ENCODE measurements at places on chromosomes 16 and 17.

DNA sequence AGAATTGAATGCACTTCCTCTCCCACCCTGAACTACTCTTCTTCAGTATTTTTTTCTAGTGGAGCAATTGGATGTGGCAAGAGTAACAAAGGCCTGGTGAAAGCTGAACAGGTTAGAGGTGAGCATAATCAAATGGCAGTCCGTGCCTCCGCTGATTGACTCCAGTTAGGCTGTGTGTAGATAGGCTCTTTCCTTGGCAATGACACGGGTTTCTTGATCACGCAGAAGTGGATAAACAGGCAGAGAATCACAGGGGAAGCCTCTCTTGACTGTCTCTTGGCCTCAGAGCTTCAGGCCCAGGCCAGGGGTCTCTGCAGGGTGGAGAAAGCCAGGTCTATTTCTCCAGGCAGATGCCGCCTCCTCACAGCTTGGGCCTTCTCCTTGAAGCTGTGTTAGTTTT lies 4.2 kb downstream of the CD300LB start:
- DNase-seq, result no peak

GRCh38 chr16:30996324-30996984 lies 11.4 kb downstream of the HSD3B7 start:
- DNase-seq, result peak; percentile 50

DNA sequence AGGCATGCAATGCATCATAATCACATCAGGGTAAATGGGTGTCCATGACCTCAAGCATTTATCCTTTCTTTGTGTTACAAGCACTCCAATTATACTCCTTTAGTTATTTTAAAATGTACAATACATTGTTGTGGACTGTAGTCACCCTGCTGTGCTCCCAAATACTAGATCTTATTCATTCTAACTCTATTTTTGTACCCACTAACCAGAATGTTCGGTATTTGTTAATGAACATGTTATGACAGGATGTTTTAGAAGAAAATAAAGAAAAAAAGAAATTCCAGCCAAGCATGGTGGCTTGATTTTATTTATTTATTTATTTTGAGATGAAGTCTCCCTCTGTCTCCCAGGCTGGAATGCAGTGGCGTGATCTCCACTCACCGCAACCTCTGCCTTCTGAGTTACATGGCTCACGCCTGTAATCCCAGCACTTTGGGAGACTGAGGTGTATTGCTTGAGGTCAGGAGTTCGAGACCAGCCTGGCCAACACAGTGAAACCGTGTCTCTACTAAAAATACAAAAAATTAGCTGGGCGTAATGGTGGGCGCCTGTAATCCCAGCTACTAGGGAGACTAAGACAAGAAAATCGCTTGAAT lies 1.8 kb upstream of the NDE1 start:
- no peak for DNase-seq

DNA sequence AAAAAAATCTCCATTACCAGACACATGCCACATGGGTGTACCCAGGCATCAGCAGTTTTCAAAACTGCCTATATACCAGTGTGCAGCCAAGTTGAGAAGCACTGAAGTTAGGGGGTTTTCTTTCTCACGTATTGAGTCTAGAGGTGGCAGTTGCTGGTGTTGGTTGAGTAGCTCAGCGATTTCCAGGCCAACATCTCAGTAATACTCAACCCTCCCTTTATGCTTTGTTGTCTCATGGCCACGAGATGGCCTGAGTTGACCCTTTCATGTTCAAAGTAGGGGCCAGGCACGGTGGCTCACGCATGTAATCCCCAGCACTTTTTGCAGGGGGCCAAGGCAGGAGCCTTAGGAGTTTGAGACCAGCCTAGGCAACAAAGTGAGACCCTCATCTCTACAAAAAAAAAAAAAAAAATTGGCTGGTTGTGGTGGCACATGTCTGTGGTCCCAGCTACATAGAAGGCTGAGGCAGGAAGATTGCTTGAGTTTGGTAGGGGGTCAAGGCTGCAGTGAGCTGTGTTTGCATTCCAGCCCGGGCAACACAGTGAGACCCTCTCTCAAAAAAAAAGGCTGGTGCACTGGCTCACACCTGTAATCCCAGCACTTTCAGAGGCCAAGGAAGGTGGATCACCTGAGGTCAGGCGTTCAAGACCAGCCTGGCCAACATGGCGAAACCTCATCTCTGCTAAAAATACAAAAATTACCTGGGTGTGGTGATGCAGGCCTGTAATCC lies 10.8 kb downstream of the LRRC3C start:
- DNase-seq, result no peak

GRCh38 chr17:8939496-8940334 lies 25.8 kb downstream of the PIK3R5 start:
- DNase-seq, result no peak

DNA sequence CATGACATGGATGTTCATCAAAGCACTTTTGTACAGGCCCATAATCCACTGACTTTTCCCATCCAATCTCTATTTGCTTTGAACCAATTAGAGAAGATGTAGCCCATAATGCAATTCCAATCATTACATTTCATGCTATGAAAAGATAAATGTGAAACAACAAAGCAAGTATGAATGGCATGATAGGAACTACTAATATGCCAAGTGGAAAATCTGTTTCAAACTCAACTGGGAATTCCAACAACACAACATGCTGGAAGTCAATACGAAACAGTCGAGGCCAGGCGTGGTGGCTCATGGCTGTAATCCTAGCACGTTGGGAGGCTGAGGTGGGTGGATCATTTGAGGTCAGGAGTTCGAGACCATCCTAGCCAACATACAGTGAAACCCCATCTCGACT lies 39.6 kb upstream of the TMEM97 start:
- DNase-seq, result no peak

GRCh38 chr16:35525979-35526590 lies 2066.7 kb downstream of the TP53TG3F start:
- no peak for DNase-seq

DNA sequence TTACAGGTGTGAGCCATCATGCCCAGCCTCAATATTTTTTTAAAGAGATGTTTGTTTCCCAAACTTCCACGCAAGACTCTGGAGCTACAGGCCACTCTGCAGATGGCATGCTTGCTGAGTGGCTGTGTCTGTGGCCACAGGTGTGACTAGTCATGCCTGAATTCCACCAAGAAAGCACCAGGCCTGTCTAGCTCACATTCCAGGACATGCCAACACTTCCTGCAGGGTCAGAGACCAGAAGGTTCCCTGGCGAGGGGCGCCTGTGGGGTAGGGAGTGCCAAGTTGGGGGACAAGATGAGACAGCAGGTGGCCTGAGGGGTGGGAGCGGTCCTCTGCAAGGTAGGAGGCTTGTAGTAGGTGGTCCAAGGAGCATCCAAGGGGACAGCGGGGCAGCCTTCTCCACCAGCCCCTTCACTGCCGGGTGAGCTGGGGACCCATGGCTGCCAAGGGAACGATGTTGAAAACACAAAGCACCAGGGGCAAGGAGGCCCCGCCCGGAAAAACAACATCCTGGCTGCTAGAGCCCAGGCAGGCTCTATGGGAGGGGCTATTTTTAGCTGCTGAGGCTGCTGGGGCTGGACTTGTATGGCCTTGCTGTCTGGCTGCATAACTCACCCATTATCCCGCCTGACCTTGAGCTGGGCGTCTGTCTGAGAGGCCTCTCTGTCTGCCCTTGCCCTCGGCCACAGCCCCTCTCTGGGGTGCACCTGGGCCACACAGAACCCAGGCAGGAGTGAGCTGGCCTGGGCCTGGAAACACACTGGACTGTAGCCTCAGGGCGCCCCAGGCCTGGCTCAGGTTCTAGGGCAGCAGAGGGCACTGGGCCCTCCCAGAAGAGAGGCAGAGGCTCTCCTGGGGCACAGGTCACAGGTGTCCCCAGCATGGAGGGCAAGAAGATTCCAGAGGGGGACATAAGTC lies 5.7 kb downstream of the TRIM47 start:
- DNase-seq, result peak; percentile 80

DNA sequence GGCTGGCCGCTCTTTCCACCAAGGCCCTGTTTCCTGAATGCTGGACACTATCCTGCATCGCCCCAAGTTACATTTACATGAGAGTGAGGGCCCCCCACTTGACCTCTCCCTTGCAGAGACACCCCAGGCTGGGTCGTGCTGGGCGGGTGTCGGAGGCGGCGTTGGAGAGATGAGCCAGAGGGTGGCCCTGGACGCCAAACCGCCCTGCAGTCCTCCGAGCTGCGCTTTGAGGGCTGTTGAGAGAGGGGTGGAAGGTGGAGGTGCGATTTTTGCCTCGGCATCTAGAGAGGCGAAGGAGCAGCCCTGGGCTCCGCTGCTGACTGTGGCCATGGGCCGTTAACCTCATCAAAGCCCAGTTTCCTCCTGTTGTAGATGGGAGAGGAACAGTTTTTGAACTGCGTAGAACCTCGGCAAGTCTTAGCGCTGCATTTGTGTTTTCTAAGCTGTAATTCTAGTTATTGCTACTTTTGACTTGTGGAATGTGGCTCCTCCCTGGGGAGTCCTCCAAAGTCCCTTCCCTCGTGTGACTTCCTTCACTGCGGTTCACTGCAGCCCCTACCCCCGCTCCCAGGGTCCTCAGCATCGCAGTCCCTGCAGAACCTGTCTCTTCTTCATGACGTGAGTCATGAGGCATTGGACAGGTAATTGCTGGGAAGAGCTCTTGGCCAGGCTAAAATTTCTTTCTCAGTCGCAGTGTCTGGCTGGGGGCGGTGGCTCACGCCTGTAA lies 986 bp upstream of the ELOB start:
- DNase-seq, result no peak

- DNase-seq, result no peak
These were observed 6.5 kb downstream of the UNC119 start for GRCh38 chr17:28545787-28546415.

GRCh38 chr16:67803894-67804293 lies 2.5 kb downstream of the RANBP10 start:
- no peak for DNase-seq

DNA sequence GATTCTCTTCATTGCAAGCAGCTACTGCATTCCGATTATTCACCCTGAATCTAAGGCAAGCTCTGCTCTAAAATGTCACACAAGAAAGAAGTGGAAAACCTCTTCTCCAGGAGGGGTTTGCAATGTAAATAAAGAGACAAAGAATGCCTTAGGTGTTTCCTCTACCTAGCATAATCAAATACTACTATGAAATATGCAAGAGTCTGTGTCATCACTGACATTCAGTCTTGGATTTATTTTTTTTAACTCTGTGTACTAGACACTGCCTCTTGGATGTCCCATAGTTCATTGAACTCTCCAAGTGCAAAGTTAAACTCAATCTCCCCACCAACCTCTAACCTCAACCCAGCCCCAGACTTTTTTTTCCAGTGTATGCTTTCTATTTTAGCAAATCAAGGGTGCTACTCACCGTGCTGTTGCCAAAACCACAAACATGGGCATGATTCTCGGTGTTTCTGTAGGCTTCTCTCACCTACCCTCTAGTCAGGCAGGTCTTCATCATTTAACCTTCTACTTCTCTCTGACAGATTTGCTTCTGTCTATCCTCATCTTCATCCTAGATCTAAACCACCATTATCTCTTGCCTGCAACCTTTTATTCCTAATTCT lies 329.1 kb downstream of the CDH13 start:
- DNase-seq, result no peak

- peak; percentile 79 for DNase-seq
These were observed 132.6 kb downstream of the PARN start for GRCh38 chr16:14497245-14498082.

- no peak for DNase-seq
These were observed 18.0 kb downstream of the C16orf87 start for GRCh38 chr16:46812781-46813540.

- no peak for DNase-seq
These were observed 30.9 kb downstream of the LRRC36 start for GRCh38 chr16:67357561-67357960.

DNA sequence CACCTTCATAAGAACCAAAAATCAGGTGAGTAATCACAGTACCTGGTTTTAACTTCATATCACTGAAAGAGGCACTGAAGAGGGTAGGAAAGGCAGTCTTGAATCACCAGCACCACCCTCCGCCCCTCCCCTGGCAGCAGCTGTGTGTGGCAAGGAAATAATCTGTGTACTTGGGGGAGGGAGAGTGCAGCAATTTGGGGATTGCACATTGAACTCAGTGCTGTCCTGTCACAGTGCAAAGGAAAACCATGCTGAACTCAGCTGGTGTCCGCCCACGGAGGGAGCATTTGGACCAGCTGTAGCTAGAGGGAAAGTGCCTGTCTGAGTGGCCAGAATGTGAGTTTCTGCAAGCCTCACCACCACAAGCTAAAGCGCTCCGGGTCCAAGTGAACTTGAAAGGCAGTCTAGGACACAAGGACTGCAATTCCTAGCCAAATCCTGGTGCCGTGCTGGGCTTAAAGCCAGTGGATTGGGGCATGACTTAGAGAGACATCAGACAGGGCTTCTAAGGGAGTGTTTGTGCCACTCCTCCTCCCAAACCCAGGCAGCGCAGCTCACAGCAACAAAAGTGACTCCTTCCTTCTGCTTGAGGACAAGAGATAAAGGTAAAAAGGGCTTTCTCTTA lies 39.7 kb upstream of the ALDH3A1 start:
- no peak for DNase-seq

GRCh38 chr16:85983064-85983463 lies 84.1 kb downstream of the IRF8 start:
- no peak for DNase-seq

- peak; percentile 69 for DNase-seq
These were observed 1.9 kb downstream of the CMC2 start for GRCh38 chr16:81004646-81005353.

GRCh38 chr17:9790889-9791876 lies at the start of gene DHRS7C:
Gene DHRS7C, minus strand, starts transcription at chr17:9791592. Its CDS starts 308 bp downstream, at chr17:9791284.
- no peak for DNase-seq

- DNase-seq, result no peak
These were observed 256.1 kb downstream of the ENGASE start for GRCh38 chr17:79330696-79331095.

- DNase-seq, result no peak
These were observed 64.4 kb downstream of the KSR1 start for GRCh38 chr17:27520491-27521185.

DNA sequence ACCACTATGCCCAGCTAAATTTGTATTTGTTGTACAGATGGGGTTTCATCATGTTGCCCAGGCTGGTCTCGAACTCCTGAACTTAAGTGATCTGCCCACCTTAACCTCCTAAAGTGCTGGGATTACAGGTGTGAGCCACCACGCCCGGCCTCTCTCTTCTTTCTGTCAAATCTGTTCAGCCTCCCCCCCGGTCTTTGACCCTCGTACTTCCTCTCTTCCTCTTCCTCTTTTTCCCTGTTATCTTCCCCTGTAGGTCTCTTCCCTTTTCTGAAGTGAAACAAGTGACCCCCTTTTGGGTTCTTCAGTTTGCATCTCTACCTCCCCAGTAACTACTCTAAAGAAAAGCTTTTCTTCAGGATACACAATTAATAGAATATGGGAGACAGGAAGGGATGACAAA lies 31.7 kb upstream of the DHX40 start:
- DNase-seq, result no peak

DNA sequence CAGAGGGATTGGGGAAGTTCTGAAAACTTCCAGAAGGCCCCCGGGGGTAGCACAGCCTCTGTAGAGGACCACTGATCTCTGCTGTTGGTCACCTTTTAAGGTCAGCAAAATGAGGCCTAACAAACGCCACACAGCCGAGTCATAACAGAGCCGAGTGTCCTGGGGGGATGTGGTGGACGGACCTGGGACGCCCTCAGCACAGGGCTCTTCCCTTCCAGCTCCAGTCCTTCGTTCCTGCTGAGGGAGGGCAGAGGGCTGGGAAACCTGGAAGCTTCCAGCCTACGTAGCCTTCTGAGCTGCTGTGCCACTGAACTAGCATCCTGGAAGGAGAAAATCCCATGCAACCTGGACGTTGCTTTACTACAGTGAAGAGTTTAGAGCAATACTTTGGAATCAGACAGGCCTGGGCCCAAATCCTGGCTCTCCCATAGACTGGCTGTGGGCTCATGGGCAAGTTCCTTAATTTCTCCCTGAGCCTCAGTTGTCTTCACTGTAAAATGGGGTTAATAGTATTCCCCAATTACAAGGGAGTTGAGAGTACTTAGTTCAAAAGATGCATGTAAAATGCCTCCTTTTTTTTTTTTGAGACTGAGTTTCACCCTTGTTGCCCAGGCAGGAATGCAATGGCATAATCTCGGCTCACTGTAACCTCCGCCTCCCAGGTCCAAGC lies 34.4 kb upstream of the ZCCHC14 start:
- no peak for DNase-seq
